ENCODE measurements at places on chromosomes 3 and 15. TPM values are rescaled to one million over a fixed set of nuclear protein-coding genes. Genes with fewer than 3 reads are reported as not detected.

DNA sequence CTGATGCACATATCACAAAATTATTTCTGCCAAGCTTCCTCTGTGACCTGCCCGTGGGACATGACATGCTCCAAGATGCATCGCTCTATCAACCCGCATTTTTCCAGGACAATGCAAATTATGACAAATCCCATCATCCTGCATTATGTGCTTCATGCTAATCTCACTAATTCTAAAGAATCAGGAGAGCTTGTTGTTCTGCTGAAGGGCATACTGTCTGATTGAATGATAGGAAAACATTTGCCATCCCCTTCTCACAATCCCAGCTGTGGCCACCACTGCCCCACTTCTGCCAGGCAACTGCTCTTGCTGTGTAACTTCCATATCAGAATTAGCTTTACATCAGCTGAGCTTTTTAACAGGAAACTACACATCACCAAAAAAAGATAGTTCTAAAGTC, 203.5 kb upstream of the NANOGP8 start:
- DNase-seq, result no peak

- no peak for DNase-seq
Measured at GRCh38 chr3:73556520-73557372, 68.0 kb downstream of the PDZRN3 start.

DNA sequence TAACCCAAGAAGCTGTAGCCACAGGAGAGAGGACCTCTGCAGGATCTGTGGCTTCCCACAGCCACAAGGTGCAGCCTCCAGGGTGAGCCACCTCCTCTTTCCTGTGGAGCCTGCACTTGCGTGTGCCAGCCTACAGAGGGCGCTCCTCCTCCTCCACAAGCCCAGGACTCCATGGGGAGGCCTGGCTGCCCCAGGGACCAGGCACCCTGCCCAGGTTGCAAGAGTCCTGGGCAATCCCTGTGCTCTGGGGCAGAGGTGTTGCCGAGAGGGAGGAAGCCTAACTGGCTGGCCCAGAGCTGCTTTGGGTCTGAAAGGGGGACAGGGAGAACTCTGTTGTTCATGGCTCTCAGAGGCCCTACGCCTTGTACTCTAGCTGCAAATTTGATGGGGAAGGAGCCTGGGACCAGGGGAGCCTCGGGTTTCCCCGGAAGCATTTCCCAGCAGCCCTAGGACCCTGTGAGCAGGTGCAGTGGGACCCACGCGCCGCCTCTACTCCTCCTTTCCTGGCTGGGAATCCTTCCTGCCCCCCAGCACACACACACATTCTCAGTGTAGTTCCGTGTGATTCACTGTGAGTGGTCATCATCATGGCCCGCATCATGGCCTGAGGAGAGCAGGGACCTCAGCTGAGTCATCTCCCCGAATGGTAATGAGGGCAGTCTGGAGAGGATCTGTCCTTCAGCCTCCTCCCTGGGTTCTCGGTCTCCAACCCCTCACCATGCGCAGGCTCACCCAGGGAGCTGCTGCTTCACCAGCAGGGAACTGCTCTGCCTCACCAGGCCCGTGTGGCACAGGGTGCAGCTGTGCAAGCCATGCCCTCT, 24.3 kb downstream of the TBC1D21 start:
- no peak for DNase-seq

DNA sequence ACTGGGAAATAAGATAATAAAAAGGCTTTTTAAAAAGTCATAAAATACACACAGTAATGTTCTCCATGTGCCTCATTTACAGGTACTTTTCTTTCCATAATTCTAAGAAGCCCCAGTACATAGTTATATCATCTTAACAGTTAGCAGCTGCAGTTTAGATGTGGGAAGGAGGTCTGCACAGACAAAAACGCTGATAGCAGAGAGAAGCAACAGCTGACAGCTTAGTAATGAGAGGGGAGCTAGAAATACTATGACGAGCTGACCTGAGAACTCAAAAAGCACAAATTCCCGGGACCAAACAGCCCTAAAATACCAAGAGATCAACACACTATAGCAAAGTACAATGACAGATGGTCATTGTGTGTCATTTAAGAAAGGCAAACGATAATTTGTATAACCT, 36.7 kb upstream of the ARHGEF3 start:
- no peak for DNase-seq

DNA sequence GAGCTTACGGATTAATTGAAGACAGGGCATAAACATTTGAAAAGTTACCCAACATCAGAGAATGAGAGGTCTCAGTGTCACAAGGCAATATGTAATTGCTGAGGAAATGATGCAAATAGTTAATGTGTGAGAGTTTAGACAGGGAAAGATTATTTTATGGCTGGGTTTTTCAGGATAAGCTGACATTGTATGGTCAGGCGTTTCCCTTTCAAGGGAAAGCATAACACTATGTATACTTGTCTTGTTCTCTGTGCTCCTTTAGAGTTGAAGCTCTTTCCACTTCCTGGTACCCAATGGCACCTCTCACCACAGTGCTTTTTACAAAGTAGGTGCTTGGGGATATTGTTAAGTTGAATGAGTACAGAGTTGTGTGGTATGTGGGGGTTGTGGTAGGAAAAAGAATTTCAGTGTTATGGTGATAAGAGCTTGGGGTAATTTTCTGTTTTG, 19.9 kb downstream of the IQGAP1 start:
- DNase-seq, result no peak

The ECE2 gene
- not detected for total RNA-seq

The TATDN2 gene
- total RNA-seq, result 28.4 TPM

Measured in tibial nerve (tissue), 4 donors.